ENCODE measurements at places on chromosomes 4 and X.

DNA sequence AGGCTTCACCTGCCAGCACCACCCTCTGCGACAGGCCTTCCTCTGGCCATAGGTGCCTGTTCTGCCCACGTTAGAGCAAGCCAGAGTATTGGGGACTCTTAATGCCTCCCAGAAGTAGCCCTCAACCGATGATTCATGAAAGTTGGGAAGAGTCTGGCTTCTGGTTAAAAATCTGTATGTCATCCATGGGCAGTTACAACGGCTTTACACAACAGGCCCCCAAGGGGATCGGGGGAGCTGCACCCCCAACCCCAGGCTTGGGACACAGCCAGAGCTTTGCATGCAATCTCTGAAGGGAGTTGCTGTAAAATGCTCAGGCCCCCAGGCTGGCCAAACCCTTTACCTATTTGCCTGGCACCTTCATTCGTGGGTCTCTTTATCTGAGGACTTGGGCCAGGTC is 5.4 kb upstream of the CYTL1 start:
- DNase-seq: no peak

GRCh38 chr4:152158225-152158624 is 377.7 kb downstream of the FBXW7 start:
- no peak for DNase-seq

DNA sequence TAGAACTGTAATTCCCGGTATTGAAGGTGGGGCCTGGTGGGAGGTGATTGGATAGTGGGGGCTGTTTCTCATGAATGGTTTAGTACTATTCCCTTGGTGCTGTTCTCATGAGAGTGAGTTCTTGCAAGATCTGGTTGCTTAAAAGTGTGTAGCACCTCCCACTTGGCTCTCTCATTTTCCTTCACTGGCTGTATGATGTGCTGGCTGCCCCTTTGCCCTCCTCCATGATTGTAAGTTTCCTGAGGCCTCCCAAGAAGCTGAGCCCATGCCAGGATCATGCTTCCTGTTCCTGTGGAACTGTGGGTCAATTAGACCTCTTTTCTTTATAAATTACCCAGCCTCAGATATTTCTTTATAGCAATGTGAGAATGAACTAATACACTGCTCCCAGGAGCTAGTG is 8.7 kb downstream of the ANXA10 start:
- no peak for DNase-seq

DNA sequence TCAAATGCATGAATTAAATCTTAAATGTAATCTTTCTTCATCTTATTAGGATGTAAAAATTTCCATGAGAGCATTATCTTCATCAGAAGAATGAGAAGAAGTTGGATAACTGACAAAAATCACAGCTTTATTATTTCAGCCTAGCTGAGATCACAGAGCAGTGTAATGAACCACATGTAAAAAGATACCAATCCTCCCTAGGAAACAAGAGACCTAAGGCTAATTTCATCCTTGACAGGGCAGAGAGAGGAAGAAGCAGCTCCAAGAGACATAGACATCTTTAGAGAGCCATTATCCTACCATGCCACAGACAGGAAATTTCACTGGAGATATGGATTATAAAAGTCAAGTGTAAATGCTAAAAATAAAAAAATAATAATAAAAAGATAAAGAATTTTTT is 40.9 kb upstream of the IL15 start:
- no peak for DNase-seq

DNA sequence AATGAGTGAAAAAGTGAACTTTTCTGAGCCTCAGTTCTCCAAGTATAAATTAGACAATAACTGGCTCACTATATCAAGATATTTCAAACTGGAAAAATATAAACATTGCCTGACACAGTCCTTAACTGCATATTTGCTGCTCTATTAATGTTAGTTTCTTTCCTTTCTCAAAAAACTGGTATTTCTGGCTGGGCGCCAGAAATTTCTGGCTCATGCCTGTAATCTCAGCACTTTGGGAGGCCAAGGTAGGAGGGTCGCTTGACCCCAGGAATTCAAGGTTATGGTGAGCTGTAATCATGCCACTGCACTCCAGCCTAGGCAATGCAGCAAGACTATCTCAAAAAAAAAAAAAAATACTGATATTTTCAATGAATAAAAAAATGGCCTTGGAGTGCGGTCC is 227.0 kb downstream of the MAGEB17 start:
- no peak for DNase-seq

DNA sequence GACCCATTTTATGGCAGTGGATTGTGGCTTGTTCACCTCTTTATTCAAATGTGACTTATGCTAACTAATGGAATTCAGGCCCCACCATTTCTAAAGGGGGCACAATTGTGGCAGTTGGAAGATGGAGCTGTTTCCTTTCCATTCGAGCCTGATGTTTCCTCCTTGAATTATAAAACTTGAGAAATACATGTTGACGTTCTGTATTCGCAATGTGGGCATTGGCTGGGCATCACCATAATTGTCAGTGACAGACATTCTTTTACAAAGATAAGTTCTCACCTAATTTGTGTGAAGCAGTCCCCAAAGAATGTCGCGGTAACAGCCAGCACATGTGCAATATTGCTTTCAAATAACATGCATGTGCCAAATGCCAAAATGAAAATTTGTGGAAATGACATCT is 1070.2 kb upstream of the TENM3 start:
- DNase-seq: peak; percentile 5

- no peak for DNase-seq
Measured at GRCh38 chr4:81021142-81021944, 9.2 kb upstream of the BMP3 start.

DNA sequence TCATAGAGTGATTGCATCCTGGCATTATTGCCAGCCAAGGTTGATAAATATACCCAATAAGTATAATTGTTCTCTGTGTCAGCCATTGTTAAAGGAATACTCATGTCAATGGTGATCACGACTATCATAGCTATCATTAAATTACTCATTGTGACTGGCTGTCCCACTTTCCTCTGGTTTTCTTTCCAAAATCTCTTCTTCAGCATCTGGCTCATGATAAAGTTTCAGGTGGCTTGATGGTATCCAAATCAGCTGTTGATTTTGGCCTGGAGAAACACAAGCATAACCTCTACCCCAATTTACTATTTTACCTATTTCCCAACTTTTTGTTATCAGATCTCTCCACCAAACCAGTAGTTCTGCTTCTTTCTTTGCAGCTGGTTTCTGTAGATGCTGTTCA is 67.1 kb upstream of the SPIN2A start:
- no peak for DNase-seq

DNA sequence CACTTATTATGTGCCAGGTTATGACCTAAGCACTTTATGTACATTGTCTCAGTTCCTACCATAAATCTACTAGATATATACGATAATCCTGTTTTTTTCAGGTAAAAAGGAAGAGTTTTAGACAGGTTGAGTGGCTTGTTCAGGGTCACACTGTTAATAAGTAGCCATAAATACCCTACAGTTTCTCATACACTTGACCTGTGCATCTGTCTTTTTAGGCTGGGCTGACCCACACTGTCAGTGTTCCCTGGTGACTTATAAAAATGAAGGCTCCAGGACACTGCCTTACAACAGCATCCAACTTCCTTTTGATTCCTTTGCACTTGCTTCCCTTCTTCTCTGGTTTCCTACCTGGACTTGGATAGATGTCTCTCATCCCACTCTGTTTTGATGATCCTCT is 78.2 kb upstream of the PAQR3 start:
- no peak for DNase-seq

- DNase-seq: no peak
Measured at GRCh38 chr4:185997296-185997695, 71.7 kb upstream of the TLR3 start.

GRCh38 chr4:156312261-156312847 is 358.7 kb upstream of the CTSO start:
- DNase-seq: no peak

DNA sequence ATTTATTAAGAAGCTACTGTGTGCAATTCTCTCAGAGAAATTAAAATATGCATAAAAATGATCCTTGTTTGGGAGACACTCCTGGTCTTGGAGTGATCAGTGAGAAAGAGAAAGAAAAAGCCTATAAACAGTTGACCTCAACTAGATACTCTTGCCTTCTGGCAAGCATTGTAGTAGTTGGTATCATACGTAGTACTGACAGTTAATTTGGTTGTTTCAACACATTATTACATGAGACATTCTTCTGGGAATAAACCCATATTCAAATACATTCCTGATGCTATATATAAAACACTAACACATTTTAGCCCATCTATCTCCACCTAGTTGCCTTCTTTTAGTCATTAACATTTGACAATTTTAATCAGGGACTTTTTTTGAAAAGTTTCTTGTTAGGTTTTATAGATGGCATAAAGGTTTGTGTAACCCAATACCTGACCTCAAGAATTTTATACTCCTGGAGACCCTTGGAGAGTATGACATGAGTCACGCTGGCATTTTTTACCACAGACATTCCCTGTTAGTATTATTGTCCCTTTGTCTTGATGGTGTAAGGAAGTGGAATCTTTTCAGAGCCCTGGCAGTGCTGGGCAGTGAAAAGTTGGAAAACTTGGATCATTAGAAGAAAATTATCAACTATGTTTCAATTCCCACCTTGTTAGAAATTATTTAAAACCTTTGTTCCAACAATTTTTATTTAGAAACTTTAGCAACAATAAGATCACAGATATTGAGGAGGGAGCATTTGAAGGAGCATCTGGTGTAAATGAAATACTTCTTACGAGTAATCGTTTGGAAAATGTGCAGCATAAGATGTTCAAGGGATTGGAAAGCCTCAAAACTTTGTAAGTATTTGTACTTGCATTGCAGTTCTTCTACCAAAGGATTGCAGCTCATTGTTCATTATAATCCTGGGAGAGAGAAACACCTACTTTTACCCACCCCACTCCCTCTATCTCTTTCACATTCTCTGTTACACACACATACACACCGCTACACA is 167.1 kb upstream of the PACRGL start:
- no peak for DNase-seq

DNA sequence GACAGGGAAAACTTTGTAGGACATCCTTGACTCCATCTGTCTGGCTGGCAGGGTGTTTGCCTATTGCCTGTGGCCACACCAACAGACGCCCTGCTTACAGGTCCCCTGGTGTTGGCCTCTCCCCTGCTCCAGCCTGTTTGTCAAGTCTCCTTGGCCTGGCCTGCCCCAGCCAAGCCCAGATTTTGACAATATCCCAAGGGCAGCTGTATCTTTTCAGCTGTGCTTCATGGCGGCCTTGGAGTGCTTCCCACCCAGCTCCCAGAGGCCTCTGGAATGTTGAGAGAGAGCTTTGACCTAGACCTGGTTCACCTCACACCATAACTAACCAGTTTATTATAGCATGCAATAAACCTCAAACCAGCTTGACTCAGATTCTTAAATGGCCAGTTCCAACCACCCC is 204.0 kb upstream of the NHS start:
- no peak for DNase-seq

DNA sequence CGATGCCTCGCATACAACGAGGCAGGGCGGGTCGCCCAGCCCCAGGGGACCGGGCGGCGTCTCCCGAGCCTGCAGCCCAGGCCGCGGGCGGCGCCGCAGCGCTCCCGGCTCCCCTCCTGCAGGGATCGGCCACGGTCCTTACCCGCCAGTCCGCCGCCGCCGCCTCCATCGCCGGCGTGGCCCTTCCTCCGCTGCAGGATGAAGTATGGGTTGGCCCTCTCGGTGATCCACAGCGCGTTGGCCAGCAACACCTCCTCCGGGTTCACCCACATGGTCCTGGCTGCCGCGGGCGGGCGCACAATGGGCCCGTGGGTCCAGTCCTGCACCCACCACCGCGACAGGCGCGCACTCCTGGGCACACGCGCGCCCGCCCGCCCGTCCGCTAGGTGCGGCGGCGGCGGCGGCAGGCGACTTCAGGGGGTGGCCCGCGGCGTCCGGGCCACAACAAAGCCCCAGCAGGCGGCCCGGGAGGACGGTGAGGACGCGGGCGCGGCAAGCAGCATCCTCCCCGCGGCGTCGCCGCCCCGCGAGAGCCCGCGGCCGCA is 339 bp downstream of the TBC1D9 start:
- DNase-seq: peak; percentile 22

- no peak for DNase-seq
Measured at GRCh38 chrX:47148946-47149345, 3.9 kb downstream of the RBM10 start.

- DNase-seq: peak; percentile 96
Measured at GRCh38 chrX:21926527-21927278, 13.8 kb upstream of the SMS start.

- no peak for DNase-seq
Measured at GRCh38 chr4:144646523-144647094, 653 bp downstream of the HHIP start.

- DNase-seq: no peak
Measured at GRCh38 chr4:52160859-52161258, 109.8 kb downstream of the SPATA18 start.

- no peak for DNase-seq
Measured at GRCh38 chr4:121998024-121998423, 46.2 kb upstream of the TRPC3 start.

GRCh38 chr4:141560056-141560455 is 76.3 kb upstream of the IL15 start:
- no peak for DNase-seq

DNA sequence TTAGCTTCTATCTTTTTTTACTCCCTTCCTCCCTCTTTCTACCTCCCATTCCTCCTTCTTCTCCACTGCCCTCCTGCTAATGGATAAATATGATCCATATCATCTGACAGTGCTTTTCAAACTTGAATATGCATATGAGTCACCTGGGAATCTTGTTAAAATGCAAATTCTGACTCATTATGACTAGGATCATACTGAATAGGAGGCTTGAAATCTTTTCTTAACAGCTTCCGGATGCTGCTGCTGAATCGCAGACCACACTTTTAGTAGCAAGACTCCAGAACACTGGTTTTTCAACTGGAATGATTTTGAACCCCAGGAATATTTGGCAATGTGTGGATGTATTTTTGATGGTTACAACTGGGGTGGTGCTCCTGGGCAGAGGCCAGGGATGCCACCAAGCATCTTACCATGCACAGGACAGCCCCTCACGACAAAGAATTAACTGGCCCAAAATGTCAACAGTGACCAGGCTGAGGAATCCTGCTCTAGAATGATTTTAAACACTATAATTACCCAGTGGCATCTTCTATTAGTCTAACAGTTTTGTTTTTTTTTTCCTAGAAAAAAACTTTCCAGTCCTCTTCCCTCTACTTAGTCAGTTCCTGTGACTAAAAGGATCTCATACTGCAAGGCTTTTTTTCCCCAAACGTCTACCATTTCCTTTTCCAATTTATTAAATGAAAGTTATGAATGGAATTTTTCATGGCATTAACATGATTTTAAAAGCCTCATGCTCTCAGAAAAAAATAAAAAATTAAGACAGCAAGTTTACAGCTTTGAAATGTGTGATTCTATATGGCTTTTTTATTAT is 10.6 kb upstream of the PYURF start:
- DNase-seq: peak; percentile 54

GRCh38 chr4:2402941-2403340 is 15.5 kb downstream of the ZFYVE28 start:
- DNase-seq: no peak

GRCh38 chrX:104522386-104522785 is 43.6 kb upstream of the IL1RAPL2 start:
- DNase-seq: no peak

DNA sequence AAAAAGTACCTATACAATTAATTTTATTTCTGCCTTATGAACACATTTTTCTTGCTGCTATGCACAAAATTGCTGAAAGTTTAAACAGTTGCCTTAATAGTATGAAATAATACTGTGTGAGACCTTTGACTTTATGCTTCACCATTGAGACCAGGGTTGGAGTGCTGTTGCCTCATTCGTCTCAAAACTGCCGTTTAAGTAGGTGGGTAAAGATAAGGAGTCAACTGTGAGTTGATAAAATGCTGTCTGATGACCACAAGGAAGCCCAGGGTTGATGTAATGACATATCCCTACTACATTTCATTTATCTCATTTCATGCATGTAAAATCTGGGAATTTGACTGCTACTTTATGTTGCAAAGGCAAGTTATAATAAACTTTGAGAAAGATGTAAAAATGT is 23.4 kb downstream of the STK26 start:
- no peak for DNase-seq

Data from foreskin melanocyte (primary cell).